ENCODE measurements at places on chromosomes 16 and 17. TPM values are rescaled to one million over a fixed set of nuclear protein-coding genes. Genes with fewer than 3 reads are reported as not detected.

- no peak for DNase-seq
- no peaks in the 10 kb centered on the region for H3K27me3 ChIP-seq
- no peaks in the 10 kb centered on the region for H3K36me3 ChIP-seq
- peaks cover 14% of the 10 kb centered on the region for H3K4me1 ChIP-seq
- H3K4me3 ChIP-seq: no peak overlapping the region
Observed at GRCh38 chr16:19424478-19424877, 6.8 kb downstream of the TMC5 start.

DNA sequence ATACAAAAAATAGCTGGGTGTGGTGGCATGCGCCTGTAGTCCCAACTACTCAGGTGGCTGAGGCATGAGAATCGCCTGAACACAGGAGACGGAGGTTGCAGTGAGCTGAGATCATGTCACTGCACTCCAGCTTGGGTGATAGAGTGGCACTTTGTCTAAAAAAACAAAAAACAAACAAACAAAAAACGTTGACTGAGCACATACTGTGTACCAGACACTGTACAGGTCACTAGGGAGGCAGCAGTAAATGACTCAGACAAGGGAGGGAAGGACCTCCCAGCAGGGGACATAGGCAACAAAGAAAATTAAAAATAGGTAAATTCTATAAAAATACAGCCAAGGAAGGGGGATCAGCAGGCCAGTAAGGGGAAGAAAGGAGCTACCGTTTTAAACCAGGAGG, 64.3 kb downstream of the SOCS1 start:
- no peak overlapping the region for H3K4me3 ChIP-seq
- H3K27me3 ChIP-seq: no peaks in the 10 kb centered on the region
- no peaks in the 10 kb centered on the region for H3K4me1 ChIP-seq

DNA sequence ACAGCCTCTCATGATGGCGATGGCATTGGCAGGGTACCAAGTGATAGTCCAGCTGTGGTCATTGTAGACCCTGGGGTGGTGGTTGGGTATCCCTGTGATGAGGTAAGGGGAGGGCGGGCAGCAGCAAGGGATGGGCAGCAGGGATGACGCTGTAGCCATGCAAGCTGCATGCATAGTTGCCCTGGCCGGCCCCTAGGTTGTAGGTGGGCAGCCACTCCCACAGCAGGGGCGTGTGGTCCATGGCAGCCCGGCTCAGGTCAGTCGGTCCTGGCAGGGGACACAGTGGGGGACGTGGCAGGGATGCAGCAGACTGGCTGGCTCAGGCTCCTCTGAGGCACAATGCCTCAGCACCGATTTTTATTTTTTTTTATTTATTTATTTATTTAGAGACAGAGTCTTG, 8.7 kb downstream of the DRC3 start:
- H3K27ac ChIP-seq: no peak overlapping the region
- no peaks in the 10 kb centered on the region for H3K36me3 ChIP-seq
- no peaks in the 10 kb centered on the region for H3K4me1 ChIP-seq
- H3K27me3 ChIP-seq: no peaks in the 10 kb centered on the region

DNA sequence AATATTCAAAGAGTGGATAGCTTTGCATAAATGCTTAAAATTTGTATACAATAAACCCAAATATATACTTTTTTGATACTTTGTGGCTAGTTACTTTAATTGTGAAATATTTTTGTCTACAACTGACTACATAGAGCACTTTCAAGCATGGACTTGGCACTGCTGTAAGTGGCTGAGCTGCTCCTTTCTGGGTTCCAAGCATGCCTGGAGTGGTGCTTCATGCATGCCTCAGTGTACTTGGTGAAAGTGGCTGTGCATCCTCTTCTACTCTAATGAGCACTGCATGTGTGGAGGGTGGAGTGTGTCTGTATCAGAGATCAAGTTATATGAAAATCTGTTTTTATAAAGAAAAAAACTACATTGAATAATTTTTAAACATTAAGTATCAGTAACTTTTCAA, 94.1 kb downstream of the OMG start:
- no peaks in the 10 kb centered on the region for H3K27me3 ChIP-seq
- no peak overlapping the region for H3K4me3 ChIP-seq
- H3K27ac ChIP-seq: no peak overlapping the region
- no peaks in the 10 kb centered on the region for H3K36me3 ChIP-seq
- H3K4me1 ChIP-seq: no peaks in the 10 kb centered on the region
- no peak for DNase-seq

Gene GDPD3
- total RNA-seq: not detected

DNA sequence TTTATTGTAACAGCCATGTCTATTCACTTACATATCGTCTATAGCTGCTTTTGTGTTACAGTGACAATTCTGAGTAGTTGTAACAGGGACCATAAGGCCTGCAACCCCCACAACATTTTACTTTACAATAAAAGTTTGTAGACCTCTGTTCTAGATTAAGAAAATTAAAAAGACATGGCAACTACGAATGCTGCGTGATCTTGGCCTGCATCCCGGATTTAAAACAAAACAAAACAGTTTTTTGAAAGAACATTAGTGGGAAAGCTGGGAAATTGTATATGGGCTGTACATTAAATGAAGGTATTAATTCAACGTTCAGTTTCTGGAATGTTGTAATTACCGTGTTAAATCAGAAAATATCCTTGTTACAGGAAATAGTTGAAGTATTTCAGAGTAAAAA, 64.1 kb downstream of the RMI2 start:
- H3K4me3 ChIP-seq: no peak overlapping the region
- no peaks in the 10 kb centered on the region for H3K27me3 ChIP-seq
- no peak overlapping the region for H3K27ac ChIP-seq
- DNase-seq: no peak
- no peaks in the 10 kb centered on the region for H3K4me1 ChIP-seq
- no peaks in the 10 kb centered on the region for H3K36me3 ChIP-seq

DNA sequence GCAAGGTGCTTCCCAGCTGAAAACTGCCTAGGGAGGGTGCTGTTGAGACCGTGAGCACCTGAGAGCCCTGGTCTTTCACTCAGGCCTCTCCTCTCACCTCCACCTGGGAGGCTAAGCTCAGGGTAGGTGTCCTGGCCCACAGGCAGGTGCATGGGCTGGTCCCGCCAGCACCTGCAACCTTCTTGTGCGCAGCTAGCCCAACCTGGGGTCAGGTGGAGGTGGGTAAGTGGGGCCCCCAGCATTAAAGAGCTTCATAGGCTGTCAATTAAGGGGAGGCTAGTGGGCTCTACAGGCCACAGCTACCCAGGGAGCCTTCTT, 8.7 kb downstream of the ADCY7 start:
- no peak overlapping the region for H3K4me3 ChIP-seq
- DNase-seq: no peak
- H3K27me3 ChIP-seq: no peaks in the 10 kb centered on the region
- no peaks in the 10 kb centered on the region for H3K36me3 ChIP-seq
- H3K4me1 ChIP-seq: no peaks in the 10 kb centered on the region

DNA sequence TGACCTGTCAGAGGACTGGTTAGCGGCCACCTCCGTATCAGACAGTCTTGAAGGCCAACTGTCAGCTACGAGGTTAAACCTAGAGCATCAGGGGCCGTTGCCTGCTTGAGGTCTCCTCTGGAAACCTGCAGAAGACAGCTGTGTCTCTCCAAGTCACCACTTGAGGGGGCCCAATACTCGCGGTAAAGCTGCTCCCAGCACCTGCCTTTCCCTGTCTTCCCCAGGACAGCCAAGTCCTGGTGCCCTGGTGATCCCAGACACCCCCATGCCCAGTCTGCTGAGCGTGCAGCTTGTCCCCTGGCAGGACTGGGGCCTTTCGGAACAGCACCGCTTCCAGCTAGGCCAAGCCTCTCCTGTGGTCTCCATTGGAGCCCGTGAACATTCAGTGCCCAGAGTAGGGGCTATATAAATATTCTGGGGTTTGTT, 80.1 kb downstream of the DNAH17 start:
- H3K27me3 ChIP-seq: no peaks in the 10 kb centered on the region
- no peak overlapping the region for H3K27ac ChIP-seq
- no peak overlapping the region for H3K4me3 ChIP-seq
- no peaks in the 10 kb centered on the region for H3K4me1 ChIP-seq
- no peaks in the 10 kb centered on the region for H3K36me3 ChIP-seq

GRCh38 chr17:5892921-5893675, 177.1 kb upstream of the WSCD1 start:
- H3K4me1 ChIP-seq: no peaks in the 10 kb centered on the region
- H3K27ac ChIP-seq: no peak overlapping the region

Gene BICDL2
- total RNA-seq: 357 TPM

DNA sequence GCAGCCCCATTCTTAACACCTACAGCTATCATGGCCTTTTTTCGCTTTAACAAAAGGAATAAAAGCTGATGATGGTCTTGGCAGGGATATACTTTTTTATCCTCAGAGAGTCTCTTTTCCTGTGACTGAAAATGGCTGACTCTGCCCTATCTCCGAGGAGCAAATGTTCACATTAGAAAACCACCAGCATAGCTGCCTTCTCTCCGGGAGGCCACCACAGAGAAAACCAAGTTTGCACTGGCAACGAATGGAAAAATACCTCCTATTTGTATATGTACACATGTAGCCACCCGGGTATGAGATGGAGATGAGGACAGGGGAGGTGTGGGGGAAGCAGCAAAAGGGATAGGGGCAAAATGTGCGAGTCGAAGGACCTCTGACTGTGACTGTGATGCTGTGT, 88.2 kb downstream of the STX8 start:
- no peaks in the 10 kb centered on the region for H3K27me3 ChIP-seq
- H3K4me3 ChIP-seq: no peak overlapping the region
- peaks cover 2% of the 10 kb centered on the region for H3K36me3 ChIP-seq
- no peak overlapping the region for H3K27ac ChIP-seq

All from body of pancreas (tissue), 4 donors.